ENCODE measurements at places on chromosomes 6 and 20.
A peak's percentile ranks its signal among the peaks of the same experiment; 100 is the strongest.

GRCh38 chr6:129175066-129175465, 292.1 kb downstream of the LAMA2 start:
- DNase-seq = no peak

GRCh38 chr6:120872262-120872578, 462.1 kb downstream of the TBC1D32 start:
- no peak for DNase-seq

DNA sequence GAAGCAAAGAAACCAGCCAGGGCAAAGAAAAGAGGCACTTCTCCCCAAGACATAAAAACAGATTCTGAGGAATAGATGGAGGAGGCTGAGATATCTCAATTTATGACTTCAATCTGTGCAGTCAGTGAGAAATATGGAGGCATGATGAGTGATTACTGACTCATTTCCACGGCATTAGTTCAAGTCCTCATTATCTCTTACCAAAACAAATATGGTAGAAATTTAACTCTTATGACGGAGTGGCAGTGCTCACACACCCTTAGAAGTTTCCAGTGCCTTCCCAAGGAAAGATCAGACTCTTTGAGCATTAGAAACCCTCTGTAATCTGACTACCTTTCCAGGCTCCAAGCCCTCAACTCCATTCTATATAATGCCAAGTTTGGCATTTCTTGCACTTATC, 364.1 kb downstream of the ARHGAP18 start:
- DNase-seq = no peak

- no peak for DNase-seq
Measured at GRCh38 chr6:38671885-38672467, 31.0 kb downstream of the GLO1 start.

DNA sequence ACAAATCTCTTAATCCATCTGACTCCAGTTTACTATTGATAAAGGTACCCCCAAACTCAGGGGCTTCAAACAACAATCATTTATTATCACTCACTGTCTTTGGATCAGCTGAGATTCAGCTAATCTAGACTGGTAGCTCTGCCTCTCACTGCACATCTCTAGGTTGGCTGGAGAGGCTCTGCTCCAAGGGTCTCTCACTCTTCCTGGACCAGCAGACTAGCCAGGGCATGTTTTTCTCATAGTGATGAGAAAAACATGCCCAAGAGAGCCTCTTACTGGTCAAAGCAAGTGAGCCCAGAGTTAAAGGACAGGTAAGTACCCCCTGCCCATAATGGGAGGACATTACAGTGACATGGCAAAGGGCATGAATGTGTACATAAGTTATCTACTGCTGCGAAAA, 115.1 kb upstream of the BEND3 start:
- no peak for DNase-seq

DNA sequence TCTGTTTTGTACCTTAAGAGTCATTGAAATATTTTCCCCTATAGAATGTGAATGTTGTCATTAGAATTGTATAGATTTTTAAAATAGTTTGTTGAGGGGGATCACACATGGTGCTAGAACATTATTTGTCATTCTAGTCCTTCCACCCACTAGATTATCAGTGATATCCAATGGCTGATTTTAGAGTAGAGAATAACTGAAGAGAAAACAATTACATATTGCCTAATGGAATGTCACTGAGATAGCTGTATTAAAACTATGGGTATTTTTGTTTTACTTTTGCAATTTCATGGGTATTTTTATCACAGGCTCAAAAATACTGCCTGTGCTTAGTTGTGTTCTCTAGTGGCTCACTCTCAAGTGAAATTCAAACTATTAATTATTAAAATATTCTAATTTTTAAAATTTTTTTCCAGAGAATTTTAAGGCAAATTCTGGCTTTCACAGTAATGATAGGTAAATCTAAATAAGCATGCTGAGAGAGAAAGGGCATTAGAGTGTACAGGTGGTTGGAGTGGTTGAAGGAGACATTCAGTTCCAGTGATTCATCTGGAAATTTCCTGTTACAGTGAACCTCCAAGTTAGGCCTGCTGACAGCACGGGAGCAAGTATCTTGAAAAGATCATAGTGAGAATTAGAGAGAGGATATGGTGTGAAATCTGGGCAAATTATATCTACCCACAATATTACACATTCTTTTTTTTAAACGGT, 399.6 kb downstream of the NKAIN2 start:
- DNase-seq = no peak

- no peak for DNase-seq
Measured at GRCh38 chr6:111825439-111826086, 47.7 kb downstream of the FYN start.

DNA sequence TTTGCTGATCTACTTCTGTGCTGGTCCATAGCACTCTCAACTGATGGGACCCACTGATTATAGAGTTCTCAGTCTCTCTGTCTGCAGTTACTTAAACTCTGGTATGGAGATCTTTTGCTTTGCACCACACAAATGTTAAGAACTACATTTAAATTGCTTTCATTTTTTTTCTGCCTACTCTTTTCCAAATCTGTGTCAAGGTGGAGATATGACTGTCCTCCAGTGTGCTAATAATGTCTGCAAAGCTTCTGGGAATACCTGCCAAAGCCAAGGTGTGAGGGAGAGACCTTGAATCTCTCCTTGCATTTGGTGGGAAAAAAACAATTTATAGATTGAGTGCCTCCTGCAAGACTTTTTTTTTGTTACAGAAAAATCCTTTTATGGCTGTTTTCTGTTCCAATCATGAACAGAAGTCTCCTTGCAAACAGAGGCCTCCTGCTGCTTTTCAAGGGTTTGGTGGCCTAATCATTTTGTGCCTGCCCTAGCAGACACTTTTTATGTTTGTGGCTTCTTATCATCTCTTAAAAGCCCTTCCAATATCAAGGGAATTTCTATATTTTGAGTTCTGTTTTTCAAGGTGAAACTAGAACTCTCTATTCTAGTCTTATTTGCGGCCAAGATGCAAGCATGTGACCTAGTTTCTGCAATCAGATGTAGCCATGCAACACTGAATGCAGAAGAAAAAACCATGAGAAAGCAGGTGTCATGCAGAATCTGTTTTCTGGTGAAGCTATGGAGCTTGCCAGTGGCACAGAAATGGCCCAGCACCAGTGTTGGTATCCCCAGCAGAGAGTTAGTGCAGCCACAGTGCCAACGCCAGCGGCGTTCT, 23.2 kb upstream of the AKIRIN2 start:
- no peak for DNase-seq

GRCh38 chr6:167030222-167031072, 31.2 kb downstream of the CEP43 start:
- no peak for DNase-seq

DNA sequence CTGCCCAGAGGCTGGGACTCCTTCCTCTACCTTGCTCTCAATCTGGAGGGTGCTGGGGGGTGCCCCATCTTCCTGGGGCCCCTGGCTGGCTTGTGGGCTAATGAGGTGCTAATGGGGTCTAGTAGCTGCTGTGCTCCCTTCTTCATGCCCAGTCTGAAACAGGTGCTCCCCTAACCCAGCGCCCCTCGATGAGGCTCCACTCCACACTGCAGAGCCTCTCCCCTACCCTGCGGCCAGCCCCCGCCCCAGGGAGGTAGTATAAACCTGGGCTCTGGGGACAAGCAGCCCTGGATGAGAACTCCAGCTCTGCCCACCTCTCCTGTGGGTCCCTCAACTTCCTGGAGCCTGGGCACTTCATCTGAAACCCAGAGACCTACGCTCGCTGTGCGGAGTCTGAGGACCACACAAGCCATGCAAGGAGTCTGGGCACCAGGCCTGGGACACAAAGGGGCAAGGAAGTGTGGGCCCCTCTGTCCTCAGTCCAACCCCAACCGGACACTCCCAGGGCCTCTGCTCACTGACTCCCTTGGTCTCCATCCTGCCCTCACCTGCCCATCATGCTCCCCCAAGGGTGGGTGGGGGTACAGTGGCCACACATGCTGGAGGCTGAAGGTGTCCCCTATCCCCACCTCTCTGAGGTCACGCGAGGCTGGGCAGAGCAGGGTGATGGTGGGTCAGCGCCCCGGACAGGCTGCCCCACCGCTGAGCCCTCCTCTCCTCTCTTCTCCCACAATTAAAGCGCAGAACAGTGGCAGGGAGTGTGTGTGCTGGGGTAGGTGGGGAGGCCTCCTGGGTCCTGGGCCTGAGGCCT, 6.1 kb downstream of the RPL10A start:
- no peak for DNase-seq

GRCh38 chr6:112980676-112981075, 633.5 kb downstream of the RFPL4B start:
- DNase-seq = no peak

DNA sequence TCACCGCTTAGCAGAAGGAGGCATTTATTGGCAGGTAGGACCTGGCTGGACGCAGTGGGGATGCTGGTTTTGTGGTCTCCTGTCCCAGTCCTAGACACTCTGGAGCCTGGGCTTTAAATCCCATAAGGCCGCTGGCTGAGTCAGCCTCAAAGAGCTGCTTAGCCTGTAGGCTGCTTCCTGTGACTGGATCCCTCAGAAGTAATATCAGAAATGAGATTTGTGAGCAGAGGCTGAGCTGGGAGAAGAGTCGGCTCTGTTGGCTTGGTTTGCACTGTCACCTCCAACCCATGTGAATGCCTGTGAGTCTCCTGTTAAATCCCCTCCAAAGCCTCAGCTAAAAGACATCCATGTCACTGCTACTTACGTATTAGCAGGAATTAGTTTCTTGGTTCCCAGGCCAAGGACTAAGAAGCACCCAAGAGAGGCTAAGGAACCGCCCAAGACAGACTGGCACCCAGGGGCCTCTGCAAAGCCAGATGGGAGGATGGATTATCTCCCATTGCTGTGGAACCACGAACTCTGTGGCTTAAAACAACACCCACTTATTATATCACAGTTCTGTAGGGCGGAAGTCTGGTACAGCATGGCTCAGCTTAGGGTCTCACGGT, 289.4 kb downstream of the CDC5L start:
- DNase-seq = no peak

- no peak for DNase-seq
Measured at GRCh38 chr20:59743767-59744485, 139.6 kb downstream of the PHACTR3 start.

GRCh38 chr6:17347012-17347411, 46.4 kb upstream of the CAP2 start:
- no peak for DNase-seq

GRCh38 chr6:2503816-2504494, 246.8 kb downstream of the MYLK4 start:
- no peak for DNase-seq

DNA sequence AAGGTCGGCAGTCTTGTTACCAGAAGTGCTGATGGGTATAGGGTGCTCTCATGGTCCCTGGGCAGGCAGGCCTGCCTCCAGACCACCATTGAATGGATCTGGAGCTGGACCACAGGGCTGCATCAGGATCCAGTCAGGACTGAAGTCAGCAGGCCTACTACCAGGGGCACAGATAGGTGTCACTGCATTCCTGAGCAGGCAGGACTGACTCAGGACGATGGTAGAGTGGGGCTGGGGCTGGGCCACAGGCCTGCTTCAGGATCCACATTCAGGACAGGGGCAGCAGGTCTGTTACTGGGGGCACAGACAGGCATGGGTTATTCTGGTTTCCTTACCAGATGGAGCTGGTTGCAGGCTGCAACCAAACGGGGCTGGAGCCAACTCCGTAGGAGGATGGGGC, 51.4 kb upstream of the MAP3K4 start:
- no peak for DNase-seq

DNA sequence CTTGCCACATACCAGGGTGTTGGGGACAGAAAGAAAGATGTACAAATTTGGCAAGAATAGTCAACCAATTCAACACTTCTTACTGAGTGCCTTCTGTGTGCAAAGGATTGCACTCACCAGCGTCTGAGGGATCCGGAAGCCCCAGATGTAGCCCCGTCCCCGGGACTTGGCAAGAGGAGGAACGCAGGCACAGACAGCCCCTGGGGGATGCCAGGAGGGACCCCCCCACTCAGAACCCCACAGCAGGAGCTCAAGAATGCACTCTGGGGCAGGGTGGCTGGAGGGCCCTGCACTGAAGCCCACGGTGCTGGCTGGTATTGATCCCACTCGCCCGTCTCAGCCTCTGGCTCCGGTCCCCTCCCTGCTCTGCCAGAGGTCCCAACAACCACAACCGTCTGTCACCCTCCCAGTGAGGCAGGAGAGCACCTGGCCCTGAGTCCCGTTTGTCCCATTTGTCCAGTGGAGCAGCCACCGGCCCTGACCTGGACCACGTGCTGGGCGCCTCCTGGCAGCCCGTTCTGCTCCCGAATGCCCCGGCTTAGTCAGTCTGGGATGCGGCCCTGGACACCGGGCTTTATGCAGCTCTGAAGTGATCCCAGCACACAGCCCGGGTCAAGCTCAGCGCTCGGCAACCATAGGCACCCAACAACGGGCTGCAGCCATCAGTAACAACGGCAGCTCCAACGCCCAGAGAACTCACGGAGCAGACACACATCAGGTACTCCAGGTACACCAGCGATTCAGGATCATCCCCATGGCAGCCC, 128.7 kb downstream of the DLL1 start:
- DNase-seq = no peak

DNA sequence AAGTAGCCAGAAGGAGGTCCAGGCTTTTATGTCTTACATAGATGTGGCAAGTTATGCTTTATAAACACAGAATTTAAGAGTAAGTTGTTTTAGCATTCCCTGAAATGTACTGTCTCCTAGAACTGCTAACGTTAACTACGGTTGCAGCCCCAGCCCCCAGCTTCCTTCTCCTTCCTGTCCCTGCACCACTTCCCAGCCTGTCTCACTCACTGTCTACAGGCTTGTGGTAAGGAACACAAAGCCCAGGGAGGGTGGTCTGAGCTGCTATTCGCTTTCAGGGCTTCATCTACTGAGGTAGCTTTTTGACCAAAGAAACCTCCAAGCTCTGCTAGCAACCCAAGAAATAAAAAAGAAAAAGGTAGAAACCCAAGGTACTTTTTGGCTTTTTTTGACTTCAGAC, 35.9 kb downstream of the PCSK2 start:
- no peak for DNase-seq

DNA sequence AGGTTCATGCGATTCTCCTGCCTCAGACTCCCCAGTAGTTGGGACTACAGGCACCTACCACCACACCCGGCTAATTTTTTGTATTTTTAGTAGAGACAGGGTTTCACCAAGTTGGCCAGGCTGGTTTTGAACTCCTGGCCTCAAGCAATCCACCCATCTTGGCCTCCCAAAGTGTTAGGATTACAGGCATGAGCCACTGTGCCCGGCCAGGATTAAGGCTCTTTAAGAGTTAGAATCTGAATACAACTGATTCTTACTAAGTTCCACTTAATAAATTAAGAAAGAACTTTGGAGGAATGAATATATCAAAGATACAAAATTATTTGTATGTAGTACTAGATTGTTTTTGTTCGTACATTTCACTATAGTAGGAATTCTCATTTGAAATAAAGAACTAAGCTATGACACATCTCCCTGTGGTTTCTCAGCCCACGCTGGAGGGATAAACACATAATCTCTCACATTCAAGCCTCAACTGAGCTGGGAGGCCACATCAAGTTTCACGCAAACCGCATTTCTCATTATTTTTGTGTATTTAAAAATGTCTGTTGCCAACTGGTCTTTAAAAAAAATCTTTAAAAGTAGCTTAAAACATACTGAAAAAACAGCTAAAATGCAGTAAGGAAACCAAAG, 34.2 kb downstream of the DTNBP1 start:
- DNase-seq = peak; percentile 1

DNA sequence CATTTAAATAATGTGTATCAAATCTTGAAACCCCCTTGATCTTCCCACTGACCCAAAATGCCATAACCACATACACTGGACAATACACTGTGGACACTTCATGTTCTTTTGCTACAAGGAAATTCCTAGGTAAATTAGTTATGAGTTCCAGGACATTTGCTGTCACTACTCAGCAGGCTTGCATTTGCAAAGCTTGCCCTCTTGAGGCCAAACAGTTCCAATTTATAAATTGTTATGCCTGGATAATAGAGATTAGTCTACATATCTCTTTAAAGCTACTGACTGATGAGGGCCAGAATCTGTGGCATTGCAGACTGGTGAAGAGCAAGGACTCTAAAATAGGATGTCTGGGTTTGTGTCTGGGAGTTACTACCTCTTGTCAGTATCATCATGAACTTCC, 17.4 kb upstream of the RAB32 start:
- no peak for DNase-seq
